ENCODE measurements at places on chromosomes 11 and 22.

- DNase-seq = no peak
Observed at GRCh38 chr11:119460582-119460981, 37.6 kb upstream of the THY1 start.

- no peak for DNase-seq
Observed at GRCh38 chr11:17578296-17578695, 31.2 kb downstream of the OTOG start.

- DNase-seq = no peak
Observed at GRCh38 chr11:132402071-132402684, 1031.8 kb downstream of the NTM start.

GRCh38 chr22:37505989-37506388, 13.2 kb downstream of the CARD10 start:
- no peak for DNase-seq

DNA sequence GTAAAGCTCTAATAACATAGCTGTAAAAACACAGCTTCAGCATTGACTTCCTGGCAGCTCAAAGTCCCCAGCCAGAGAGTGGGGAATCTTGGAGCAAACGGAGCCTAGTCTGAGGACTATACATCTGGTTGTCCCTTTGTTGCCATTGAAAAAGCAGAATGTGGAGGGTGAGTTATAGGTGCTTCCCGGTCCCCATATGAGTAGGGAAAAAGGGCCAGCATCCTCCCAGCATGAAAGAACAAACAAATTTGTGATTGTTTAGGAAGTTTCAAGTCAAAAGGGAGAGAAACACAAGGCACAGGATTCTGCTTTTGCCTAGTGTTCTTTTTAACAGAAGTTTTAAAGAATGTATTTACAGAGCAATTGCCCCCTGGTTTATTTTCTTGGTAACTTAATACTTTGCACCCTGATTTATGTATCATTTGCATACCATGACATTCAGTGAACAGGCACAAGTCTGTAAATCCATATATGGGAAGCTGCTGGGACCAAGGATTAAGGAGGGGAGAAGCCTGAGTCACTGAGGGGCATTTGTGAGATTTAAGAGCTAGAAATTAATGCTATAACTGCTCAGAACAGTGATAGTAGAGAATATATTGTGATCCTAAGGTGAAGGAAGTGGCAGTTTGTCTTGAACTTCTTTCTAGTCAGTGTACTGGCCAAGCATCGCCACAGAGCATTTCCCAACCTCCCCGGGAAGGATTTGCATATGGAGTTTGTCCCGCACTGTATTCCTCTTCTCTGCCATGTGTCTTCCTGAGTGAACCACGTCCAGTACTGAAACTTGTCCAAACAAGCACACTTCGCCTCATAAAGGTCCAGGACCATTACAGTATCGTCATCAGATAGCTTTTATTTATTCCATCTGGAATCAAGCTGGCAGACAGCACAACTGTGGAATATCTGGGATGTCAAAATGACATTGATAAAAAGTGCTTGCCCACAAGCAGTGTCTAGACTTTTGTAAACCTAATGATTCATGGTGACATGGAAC, 103.0 kb downstream of the DBX1 start:
- no peak for DNase-seq

DNA sequence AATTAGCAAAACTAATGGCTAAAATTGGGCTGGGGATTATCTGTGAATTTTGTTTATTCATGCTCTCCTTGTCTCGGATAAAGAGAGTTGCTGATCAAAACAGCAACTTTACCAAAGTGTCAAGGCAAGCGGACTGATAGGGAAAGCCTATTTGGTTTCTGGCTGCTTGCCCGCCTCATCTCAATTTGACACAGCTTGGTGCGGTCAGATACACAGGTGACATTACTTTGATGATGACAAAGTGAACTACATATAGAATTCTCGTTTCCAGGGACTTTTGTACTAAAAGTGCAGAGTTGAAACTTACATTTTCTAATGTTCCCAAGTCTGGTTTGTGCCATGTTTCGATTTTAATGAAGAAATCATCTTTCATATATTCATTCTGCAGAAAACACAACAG, 22.8 kb downstream of the PITPNB start:
- no peak for DNase-seq

DNA sequence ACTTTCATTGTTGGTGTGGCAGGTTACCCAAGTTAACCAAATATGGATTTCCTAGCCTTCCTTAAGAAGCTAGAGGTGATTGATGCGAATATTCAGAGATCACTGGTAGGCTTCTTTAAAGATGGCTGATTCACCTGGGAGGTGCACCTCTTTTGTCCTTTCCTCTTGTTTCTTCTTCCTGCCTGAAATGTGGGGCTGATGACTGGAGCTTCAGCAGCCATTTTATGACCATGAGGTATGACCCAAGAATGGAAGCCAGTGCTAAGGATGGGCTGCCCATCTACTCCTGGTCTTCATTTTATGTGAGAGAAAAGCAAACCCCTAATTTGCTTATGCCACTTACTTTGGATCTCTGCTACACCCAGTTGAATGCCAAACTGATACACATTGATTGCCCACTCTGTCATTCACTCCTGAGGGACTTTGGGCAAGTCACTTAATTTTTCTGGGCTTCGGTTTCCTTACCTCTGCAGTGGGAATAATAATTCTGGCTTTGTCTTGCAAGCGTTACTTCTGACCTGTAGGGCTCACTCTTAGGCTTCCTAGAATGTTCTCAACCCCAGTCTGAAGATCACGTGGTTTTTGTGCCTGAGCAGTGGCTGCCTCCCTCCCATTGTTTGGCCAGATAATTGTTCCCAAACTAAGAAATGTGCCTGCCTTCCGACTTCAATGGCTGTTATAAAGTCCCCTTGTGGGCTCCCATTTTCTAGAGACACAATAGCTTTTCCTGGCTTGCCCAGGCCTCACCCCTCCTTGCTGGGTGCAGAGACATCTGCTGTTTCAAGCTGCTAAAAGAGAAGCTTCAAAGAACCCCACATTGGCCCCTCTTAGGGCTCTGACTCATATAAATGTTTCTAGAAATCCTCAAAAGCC, 243.1 kb downstream of the ST3GAL4 start:
- DNase-seq = no peak

- DNase-seq = peak; percentile 15
Observed at GRCh38 chr11:133134314-133135173, 397.8 kb downstream of the OPCML start.

- DNase-seq = no peak
Observed at GRCh38 chr11:2375341-2375853, 1.7 kb upstream of the CD81 start.

DNA sequence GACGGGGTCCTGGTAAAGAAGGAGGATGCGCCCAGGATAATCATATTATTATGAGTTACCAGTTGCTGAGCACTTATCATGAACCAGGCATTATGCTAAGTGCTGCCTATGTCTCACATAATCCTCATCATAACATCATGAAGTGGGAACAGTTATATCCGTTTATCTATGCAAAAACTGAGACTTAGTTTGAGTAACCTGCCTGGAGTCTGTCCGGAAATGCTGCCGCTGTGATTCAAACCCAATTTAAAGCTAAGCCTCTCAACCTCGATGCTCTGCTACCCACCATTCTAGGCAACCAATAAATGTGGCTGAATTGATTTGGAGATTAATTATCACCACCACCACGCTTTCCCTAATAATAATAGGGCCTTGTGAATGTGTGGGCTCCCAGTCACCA, 111.5 kb upstream of the CLMP start:
- no peak for DNase-seq

- DNase-seq = no peak
Observed at GRCh38 chr11:83272627-83273026, 13.5 kb downstream of the CCDC90B start.

DNA sequence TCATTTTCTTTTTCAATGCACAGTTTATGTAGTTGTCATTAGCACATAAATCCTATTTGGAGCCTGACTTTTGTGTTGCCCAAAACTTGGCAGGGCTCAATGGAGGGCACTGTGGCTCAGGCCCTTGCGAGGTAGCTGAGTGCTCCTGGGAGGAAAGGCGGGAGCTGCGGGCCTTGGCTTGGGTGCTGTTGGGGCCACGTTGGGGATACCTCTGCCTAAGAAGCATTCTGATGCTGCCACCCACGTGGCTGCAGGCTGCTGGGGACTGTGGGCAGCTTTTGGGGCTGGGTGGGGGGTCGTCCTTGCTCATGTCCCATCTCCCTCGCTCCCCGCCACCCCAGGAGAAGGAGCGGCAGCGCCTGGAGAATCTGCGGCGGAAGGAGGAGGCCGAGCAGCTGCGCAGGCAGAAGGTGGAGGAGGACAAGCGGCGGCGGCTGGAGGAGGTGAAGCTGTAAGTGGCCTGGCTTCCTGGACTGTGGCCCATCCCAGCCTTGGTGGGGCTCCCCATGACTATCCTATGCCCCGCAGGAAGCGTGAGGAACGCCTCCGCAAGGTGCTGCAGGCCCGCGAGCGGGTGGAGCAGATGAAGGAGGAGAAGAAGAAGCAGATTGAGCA, 20.9 kb downstream of the INCENP start:
- DNase-seq = no peak

GRCh38 chr22:40524392-40525249, 111.9 kb downstream of the MRTFA start:
- DNase-seq = no peak

- DNase-seq = no peak
Observed at GRCh38 chr11:11980200-11980599, 28.2 kb downstream of the DKK3 start.

DNA sequence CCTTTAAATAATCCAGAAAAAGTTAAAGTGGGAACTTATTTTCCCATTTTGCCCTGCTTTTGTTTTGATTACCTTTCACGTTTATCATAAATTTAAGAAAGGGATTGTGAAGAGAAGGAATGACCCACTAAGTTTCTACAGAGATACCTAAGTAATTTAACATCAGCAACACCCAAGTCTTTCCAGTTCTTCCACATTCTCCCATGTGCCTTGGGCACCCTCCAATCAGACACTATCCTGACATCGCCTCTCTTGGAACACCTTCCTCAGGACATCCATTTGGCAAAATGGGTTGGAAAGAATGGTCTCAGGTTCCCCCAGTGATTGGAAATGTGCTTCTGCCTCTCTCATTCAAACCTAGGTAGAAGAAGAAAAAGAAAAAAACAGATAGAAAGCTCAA, 6.3 kb downstream of the BBOX1 start:
- DNase-seq = no peak

- no peak for DNase-seq
Observed at GRCh38 chr11:115360186-115360824, 143.9 kb downstream of the CADM1 start.

- no peak for DNase-seq
Observed at GRCh38 chr22:37401401-37402183, 25.7 kb downstream of the ELFN2 start.

DNA sequence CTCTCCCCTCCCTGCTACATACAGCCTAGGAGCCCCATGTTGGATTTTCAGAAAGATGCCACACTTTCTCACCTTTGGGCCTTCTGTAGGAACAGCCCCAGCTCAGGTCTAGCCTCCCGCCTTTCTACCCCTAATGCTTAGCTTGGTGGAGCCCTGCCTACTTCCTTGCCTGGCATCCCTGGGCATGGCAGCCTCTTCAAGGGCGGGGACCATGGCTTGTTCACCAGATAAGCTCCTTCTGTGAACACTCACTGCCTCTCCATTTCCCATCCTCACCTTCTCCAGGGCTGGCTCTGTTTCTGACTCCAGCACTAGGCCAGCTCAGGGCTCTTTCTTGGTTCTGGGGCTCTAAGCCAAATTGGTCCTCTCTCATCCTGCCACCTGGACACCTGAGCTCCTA, 1.4 kb downstream of the SEPTIN3 start:
- DNase-seq = no peak

GRCh38 chr11:20795005-20795404, 125.6 kb downstream of the NELL1 start:
- no peak for DNase-seq

DNA sequence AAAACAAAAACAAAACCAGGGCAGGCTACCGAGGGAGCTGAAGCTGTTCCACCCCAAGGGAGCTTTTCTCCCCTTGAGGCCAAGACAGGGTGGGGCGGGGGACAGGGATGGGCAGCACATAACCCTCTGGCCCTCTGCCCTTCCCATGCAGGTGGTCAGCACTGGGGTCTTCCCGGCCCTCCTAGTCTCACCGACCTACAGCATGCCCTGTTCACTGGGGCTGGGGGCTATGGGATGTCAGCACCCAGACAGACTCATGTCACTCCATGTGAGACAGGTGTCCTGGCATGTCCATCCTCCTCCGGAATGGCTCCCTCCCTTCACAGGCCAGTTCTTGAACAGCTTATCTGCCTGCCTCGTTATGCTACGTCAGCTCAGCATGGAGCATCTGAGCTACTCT, 51.7 kb downstream of the DSCAML1 start:
- DNase-seq = no peak

DNA sequence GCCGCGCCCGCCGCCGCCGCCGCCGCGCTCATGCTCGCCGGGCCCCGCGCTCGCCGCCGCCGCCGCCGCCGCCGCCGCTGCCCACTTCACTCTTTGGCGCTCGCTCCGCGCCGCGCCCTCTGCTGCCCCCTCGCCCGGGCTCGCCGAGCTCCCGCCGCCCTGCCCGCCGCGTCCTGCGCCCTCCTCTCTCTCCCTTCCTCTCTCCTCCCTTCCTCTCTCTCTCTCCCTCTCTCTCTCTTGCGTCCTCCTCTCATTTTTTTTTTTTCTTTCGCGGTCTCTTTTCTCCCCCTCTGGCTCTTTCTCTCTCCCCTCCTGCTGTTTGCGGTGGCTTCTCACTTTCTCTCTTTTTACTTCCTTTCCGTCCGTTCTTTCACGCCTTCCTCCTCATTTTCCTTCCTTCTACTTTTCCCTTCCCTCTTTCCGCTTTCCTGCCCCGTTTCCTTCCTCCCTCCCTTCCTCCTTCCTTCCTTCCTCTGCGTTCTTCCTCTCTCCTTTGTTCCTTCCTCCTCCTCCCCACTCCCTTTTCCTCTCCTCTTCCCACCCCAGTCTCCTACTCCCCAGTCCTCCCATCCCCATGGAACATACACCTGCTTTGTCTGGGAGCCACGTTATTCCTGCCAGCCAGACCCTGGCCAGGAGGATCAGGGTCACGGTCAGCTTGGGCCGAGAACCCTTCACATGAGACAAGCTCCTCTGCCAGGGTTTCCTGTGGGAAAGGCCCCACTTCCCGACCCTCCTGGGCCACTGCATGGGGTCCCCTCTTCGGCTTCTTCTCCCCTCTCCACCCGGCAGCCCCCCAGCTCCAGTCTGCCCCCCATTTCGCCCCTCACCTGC, 19.3 kb upstream of the SHISAL1 start:
- DNase-seq = no peak

DNA sequence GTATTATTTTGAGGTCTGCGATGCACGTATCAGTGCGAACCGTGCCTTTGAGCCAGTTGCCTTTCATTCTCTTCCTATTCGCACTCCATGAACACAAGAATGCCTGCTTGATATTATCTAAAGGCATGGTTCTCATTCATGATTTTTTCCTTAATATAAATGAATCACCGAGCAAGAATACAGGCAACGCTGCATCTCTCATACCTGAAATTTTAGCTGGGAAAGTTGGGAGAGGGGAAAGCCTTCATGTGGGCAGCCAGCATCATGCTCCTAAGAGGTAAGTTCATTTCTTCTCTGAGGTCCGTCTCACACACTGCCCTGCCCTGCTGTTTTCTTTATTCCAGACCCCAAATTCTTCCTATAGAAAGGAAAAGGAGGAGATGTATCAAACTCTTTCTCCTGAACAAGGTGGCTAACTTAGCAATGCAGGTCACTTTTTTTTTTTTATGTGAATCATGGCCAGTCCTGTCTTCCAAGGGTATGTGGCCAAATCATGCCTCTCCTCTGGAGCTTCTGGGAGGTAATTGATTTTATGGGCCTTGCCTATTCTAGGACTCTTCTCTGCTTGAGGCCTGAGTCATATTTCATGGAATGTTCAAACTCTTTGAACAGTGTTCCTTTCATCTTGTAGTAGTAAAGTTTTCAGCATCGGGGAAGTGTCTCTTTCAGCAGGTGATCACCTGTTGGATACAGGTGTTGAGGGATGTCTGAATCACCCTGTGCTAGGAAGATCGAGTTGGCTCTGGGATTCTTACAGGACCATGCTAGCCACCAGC, 3.2 kb downstream of the GLB1L2 start:
- DNase-seq = no peak

All from CD4-positive, alpha-beta T cell treated with Interleukin-17A for 4 hours (primary cell).